ENCODE measurements at places on chromosomes 7 and 10.

DNA sequence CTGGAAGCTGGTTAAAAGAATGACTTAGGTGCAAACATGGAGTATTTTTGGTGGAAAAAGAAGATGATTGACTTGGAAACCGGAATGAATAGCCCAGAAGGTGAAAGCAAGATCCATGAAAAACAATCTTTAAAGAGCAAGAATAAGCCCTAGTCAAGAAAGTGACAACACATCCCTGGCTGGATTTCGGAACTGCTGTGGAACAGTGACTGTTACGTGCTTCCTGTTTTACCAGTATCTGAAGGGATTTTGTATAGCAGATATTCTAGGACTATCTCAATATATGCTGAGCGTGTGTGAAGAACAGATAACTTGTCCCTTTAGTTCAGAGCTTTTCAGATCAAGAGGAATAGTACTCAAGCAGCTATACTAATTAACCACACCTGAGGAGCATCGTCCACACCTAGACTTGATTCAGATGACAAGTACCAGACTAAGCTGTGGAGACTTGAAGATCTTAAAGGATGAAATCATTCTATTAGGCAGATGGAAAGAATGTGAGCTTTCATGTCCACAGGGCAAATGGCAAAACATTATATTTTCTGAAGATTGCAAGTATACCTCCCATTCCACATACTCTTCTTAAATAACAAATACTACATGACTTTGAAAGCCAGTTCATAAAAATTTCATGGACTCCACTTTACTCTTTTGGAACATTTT lies 11.5 kb upstream of the TES start:
- no peak for DNase-seq

- no peak for DNase-seq
Observed at GRCh38 chr7:8590791-8591190, 157.4 kb downstream of the NXPH1 start.

DNA sequence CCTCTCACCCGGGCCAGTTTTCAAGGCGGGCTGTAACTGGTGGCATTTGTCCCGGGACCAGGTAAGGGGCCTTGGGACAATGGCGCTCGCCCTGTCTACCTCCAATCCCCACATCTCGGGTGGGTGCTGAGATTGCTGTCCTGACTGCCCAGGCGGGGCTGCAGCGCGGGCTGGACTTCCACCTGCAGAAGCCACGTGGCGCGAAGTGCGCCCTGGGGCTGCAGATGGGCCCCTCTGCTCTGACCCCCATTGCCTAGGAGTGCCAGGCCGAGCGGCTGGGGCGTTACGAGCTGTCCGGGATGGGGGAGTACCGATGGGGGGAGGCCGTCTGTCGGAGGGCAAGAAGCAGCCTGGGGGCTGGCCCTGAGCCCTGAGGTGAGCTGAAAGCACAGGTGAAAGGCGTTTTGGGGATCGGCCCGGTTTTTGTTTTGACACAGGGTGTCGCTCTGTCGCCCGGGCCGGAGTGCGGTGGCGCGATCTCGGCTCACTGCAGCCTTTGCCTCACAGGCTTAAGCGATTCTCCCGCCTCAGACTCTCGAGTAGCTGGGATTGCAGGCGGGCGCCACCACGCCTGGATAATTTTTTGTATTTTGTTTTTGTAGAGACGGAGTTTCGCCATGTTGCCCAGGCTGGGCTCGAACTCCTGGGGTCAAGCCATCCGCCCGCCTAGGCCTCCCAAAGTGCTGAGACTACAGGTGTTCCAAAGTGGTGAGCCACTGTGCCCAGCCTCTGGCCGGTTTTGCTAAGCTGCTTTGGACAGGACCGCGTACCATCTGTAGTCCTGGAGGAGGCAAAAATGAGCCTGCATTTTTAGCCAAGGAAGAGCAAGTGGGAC lies at the start of gene SFXN2:
Gene SFXN2 (plus strand): TSS at position 16 of the 835 bp plus-strand sequence. CDS start 12,001 bp downstream, outside the sequence.
- DNase-seq: peak; percentile 20

DNA sequence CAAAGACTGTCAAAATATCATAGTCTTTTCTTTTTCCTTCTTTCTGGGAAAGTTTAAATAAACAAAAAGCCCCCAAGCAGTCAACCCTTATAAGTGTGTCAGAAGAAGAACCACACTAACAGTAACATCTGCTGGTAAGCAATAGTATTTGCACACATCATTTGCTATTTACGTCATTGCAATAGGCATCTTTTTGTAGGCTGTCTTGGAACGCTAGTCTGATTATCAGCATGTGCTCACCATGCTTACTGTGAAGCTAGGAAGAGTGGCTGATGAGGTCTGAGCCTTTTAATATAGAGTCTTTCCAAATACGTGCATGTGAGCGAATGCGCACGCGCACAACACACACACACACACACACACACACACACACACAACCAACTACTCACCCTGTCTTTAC lies 599.0 kb upstream of the TPK1 start:
- DNase-seq: no peak

DNA sequence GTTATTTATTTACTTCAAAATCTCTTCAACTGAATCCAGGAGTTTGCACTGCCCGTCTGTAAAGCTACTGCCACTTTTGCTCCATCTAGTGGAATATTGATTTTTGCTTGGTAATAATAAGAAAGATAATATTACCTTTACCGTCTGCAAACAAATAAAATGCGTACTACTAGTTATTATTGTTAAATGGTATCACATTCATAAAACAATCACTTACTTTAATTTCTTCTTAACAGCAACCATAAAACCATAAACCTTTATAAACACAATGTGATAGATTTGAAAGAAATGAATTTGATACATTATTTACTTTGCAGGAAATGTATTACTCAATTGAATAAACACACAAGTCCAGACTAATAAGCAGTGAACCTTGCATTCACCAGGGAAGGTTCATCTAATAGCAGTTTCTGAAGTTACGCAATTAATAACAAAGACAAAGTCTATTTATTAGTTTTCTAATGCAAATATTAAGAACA lies 6.4 kb downstream of the AGMO start:
- no peak for DNase-seq

DNA sequence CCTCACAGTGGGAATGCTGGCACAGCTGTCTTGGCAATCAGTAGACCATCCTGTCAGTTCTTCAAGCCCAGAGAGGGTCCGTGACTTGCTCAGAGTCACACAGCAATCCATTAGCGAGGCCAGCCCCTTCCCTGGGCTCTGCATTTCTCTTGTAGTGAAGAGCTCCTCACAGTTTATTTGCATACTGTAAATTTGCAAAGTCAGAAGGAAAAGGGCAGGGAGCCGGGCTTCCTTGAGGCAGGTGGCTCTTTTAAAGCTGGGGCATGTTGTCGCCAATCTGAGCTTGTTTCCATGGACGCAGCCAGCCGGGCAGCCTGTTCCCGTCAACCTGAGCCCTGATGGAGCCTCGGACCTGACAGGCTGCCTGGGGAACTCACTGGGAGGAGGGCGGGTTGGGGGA lies 123.4 kb downstream of the CUX1 start:
- no peak for DNase-seq

DNA sequence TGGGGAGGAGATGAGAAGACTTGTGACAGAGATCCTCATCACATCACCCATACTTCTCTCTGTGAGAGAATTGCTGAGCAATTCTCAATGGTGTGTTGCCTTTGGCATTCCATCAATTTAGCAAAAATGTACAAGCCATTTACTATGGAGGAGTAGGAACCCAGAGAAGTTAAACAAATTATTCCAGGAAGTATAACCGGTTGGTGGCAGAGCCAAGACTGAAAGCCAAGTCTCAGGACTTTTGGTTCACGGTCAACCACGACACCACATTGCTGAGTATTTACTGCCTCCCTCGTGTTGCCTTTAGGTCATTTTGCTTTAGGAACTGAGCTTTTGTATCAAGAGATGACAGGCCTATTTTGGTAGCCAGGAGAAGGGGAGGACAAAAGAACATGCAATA lies 88.0 kb upstream of the ELMO1 start:
- DNase-seq: no peak

- no peak for DNase-seq
Observed at GRCh38 chr10:30784524-30784896, 155.0 kb upstream of the LYZL2 start.

- no peak for DNase-seq
Observed at GRCh38 chr7:116522247-116522646, 2.6 kb upstream of the CAV1 start.

- no peak for DNase-seq
Observed at GRCh38 chr10:15346440-15347141, 24.5 kb downstream of the FAM171A1 start.

DNA sequence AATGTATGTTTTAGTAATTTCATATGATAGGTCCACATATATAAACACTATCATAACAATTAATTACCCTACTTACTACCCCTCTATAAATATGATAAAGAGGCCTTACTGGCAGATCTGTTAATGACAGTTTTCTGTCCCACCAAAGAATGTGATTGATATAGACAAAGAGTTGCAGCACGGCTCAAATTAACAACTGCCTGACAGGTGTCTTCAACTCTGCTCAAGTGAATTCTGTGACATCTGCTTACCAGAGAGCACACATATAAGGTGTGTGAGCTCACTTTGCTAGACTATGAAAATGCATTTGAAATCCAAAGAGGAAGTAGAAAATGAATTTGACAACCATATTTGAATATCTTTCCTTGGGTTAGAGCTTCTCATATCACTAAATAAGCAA lies 36.6 kb downstream of the CACNA2D1 start:
- DNase-seq: no peak

- DNase-seq: no peak
Observed at GRCh38 chr7:80935991-80936780, 17.3 kb upstream of the SEMA3C start.

GRCh38 chr10:14557567-14557966 lies 217.1 kb downstream of the FAM107B start:
- DNase-seq: no peak

GRCh38 chr10:117560942-117561341 lies 18.4 kb downstream of the EMX2 start:
- no peak for DNase-seq

GRCh38 chr10:133405272-133405671 lies 11.3 kb downstream of the MTG1 start:
- no peak for DNase-seq

DNA sequence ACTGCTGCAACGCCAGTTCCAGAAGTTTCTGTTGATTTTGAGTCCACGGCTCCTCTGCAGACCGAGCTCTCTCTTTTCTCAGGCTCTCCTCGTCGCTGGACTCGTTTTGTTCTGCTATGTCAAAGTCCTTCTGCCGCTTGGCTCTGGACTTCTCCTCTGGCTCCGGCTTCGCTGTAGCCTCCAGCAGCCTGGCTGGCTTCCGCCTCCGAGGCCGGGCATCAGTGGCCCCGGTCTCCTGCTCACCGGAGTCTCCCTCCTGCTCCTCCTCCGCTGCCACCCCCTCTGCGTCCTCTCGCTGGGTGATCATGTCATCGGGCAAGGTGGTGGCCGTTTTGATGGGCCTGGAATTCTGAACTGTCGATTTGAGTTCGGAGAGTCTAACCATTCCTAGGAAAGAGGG lies 225.2 kb downstream of the MLLT10 start:
- DNase-seq: no peak

DNA sequence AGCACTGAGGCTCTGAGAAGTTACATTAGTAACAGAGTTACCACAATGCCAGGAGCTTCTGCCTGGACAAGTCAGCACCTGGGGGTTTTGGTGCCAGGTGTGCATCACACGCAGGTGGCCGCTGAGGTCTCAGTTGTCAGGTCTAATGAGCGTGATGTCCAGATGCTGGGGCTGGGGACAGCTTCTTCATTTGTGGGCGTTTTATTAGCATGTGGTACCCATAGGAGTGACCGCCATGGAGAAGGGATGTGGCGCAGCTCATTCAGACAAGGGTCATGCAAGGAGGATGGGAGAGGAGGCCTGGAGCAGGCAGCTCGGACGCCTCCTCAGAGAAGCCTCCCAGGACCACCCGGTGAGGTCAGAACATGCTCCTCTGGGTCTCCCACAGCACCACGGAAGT lies 27.8 kb downstream of the FAM241B start:
- no peak for DNase-seq

DNA sequence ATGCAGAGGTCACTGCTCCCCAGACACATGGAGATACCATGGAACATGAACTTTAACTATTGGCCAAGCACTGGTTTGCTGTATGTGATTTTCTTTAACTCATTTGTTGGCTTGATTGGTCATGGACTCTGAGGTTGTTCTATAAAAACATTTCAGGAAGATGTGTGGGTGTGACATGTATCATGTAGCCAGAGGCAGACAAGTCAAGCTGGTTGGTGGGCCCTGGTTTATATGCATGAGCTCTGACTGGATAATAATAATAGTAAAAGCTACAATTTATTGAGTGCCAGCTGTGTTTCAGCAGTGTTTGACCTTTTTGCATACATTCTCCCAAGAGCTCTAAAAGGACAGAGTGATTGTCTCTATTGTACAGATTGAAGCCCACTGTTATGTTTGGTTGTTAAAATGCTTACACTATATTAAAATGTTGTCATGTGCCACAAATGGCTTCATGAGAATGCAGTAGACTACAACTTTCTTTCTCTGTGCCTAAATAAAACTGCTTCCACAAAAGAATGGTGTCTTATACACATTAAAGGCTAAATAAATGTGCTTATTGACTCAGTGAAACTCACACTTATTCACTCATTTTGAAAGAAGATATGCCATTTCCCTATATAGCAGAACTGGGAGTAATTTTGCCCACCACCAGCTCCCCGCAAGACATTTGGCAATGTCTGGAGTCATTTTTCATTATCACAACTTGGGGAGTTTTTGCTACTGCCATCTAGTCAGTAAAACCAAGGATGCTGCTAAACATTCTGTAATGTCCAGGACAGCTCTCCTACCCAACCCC lies 243.6 kb upstream of the NFE2L3 start:
- DNase-seq: no peak

DNA sequence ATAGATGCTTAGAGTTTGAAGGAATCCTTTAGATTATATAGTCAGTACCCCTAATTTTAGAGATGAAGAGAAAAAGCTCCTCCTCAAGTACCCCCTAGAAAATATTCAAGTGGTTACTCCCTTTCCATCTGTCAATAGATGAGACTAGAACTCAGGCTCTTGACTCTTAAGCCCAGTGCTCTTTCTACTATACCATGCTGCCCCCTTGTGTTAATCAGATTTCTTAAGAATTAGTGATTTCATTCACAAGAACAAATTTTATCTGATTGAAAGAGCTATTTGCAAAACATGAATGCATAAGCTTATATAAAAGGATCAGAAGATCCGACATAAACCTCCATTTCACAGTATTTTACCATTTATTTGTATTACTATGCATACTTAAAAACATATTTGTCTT lies 179.3 kb downstream of the TFEC start:
- no peak for DNase-seq

GRCh38 chr7:130069179-130069977 lies 956 bp upstream of the KLHDC10 start:
- no peak for DNase-seq

- DNase-seq: no peak
Observed at GRCh38 chr7:1144269-1144771, 15.7 kb downstream of the ZFAND2A start.

DNA sequence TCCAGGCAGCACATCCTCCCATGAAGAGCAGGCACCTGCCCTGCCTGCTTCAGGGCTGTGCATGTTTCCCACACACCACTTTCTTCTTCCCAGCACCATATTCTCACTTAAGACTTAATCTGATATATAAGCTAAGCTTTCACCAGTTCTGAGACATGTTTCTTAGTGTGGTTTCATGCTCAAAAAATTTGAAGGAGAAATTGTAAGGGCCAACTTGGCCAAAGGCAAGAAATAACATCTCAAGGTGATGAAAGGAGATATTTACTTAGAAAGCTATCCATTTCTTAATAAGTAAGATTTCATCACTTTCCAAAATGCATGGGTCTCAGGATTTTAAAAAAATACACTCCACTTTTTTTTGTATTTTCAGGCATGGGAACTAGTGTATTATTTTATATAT lies 468.1 kb upstream of the AKR1E2 start:
- DNase-seq: no peak

- DNase-seq: no peak
Observed at GRCh38 chr7:48011323-48011722, 17.6 kb downstream of the SUN3 start.

GRCh38 chr10:129850790-129851189 lies 113.3 kb downstream of the EBF3 start:
- no peak for DNase-seq
